ENCODE measurements at places on chromosomes 3 and 15.
A peak's percentile ranks its signal among the peaks of the same experiment; 100 is the strongest.

DNA sequence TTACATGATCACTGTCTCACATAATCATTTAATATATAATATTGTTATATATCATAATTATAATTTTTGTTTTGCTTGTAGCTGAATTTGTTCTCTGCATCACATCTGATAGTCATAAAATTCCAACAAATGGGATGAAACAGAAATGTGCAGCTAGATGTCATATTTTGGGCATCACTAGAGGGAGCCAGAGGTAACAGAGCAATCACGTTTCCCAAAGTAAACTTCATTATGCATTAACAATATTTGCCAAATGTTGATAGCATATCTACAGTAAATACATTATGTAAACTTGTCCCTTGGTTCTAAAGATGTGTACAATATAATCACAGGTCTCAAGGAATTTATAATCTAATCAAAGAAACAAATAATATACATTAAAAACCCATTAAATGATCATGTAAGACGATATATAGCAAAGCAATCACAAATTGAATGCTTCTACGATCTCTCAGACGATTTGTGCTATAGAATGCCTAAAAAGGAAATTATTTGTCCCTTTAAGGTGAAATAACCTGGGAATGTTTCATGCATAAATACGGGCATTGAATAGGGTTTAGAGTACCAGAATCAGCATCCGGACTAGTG, 234.2 kb upstream of the MCTP2 start:
- no peak for DNase-seq

GRCh38 chr15:60386615-60387014, 11.2 kb downstream of the ANXA2 start:
- DNase-seq, result no peak

DNA sequence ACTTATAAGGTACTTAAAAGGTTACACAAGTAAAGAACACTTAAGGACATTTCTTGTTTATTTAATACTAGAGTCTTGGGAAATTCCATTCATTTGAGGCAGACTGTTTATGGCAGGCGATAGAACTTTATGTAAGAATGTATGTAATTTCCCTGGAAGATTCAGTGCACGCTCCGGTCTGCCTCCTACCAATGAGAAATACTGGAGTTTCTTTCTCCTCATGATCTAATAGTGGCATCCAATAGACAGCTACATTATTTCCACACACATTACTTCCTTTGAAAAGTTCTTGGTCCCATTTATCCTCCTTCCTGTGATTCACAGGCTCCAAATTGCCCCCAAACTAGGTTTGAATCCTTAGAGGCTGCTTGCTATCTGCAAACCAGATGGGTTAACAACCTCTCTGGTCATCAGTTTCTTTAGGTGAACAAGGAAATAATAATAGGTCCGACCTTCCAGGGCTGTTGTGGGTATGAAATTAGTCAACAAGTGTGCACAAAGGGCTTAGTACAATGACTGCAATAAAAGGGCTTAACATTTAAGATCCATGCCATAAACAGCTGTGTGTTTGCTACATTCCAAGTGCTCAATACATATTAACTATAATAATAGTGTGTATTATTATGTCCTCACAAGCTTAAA, 30.7 kb downstream of the EIF4E3 start:
- no peak for DNase-seq

- no peak for DNase-seq
Measured at GRCh38 chr3:25678581-25678980, 13.9 kb upstream of the TOP2B start.

DNA sequence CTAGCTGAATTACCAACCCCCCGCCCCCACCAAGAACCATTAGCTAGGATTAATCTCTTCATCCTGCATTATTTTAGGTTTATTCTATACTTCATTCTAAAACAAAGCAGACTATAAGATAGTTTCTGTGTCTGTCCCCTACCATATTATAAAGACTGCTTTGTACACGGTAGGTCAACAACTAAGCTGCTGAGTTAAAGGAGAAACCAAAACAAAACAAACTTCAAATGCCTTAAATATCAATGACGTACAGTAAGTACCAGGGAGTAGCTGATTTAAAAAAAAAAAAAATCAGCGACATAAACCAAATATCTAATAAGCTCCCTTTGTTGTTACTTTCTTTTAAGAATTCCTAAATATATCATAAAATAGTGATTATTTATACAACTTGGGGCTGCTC, 7.8 kb upstream of the VGLL4 start:
- no peak for DNase-seq

GRCh38 chr3:129777806-129778205, 115.7 kb downstream of the TMCC1 start:
- DNase-seq, result no peak

- no peak for DNase-seq
Measured at GRCh38 chr15:62618846-62619504, 423.6 kb upstream of the TPM1 start.

DNA sequence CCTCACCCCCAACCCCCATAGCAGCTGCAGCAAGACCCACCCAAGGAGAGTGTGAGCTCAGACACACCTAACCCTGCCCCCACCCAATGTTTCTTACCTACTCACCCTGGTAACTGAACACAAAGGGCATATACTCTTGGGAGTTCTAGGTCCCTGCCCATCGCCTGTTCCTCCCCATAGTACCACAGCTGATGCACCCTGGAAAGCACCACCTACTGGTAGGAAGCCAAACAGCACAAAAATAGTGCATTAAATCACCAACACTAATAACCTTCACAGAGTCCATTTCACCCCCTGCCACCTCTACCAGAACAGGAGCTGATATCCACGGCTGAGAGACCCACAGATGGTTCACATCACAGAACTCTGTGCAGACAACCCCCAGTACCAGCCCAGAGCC, 245.2 kb downstream of the EFHB start:
- no peak for DNase-seq

DNA sequence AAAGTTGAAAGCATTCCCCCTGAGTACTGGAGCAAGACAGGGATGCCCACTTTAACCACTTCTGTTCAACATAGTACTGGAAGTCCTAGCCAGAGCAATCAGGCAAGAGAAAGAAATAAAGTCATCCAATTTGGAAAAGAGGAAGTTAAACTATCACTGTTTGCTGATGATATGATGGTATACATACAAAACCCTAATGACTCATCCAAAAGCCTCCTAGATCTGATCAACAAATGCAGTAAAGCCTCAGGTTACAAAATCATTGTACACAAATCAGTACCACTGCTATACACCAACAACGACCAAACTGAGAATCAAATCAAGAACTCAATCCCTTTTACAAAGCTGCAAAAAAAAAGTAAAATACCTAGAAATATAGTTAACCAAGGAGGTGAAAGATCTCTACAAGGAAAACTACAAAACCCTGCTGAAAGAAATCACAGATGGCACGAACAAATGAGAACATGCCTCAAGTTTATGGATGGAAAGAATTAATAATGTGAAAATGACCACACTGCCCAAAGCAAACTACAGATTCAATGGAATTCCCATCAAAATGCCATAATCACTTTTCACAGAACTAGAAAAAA, 40.3 kb downstream of the RPL39L start:
- DNase-seq, result no peak

DNA sequence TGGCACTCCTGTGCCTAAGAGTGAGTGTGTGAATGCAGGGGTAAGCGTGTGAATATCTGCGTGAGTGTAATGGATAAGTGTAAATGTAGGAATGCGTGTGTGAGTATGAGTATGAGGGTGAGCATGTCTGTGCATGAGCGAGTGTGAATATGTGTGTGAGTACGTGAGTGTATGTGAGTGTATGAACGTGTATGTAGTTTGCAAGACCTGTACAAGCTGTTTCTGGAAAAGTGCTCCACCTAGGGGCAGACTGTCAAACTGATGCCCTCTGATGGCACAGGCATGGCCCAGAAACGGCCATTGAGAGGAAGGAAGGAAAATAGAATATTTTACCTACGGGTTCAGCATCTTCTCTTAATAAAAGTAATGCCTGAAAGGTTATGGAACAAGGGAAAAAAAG, 24.4 kb upstream of the FRMD4B start:
- DNase-seq, result peak; percentile 49

DNA sequence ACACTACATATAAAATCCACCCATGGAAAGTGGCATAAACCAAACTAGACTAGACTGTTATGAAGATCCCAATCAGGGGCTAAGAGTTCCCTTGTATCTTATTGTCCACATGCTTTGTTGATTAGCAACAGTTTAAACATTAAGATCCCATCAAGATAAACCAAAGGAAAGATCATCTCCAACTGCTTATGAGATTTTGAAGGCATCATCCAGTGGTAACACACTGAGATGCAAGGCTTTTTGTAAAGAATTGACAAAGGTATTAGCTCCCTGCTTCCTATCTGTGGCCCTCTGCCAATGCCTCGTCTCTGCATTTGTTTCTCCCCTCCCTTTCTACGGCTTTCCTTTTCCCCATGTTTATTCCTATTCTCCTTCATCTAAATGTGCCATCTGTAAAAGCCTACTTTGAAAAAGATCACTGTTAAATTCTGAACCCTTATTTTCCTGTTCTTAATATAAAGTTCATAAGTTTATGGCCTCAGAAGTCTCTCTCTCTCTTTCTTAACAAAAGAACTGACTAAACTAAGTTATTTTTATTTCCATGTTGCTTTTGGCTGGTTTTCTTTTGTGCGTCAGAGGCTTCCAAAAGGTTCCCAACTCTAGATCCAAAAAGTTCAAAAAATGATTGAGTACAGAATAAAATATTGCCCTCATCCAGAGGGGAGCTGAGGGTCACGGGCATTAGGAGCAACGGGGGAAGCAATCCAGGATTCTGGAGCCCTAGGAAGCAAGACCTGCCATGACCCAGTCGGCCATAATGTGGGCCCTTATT, 5.5 kb downstream of the PLD1 start:
- DNase-seq, result no peak

- no peak for DNase-seq
Measured at GRCh38 chr3:63870615-63871005, 6.9 kb downstream of the ATXN7 start.
